ENCODE measurements at places on chromosomes 7 and 10.
A peak's percentile ranks its signal among the peaks of the same experiment; 100 is the strongest.

- DNase-seq, result no peak
Observed at GRCh38 chr10:121452581-121452980, 145.7 kb downstream of the FGFR2 start.

- no peak for DNase-seq
Observed at GRCh38 chr7:65295409-65295808, 78.2 kb upstream of the ZNF92 start.

- no peak for DNase-seq
Observed at GRCh38 chr7:37348982-37349381, 99.7 kb downstream of the ELMO1 start.

DNA sequence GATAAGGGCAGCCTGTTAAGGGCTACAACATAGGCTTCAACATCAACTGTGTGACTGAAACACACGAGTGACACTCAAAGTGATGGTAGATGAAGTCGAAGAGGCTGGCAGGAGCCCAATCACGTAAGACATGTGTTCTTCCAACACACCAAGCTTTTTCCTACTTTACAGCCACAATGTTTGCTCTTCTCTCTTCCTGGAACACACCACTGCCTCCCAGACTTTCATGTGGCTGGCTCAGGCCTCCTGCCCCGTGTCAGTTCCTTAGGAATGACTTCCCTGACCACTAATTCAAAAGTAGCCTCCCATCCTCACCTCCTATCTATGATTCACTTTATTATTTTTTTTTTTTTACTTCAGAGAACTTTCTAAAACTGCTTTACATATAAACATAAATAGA, 209.2 kb downstream of the GPAM start:
- DNase-seq, result no peak

DNA sequence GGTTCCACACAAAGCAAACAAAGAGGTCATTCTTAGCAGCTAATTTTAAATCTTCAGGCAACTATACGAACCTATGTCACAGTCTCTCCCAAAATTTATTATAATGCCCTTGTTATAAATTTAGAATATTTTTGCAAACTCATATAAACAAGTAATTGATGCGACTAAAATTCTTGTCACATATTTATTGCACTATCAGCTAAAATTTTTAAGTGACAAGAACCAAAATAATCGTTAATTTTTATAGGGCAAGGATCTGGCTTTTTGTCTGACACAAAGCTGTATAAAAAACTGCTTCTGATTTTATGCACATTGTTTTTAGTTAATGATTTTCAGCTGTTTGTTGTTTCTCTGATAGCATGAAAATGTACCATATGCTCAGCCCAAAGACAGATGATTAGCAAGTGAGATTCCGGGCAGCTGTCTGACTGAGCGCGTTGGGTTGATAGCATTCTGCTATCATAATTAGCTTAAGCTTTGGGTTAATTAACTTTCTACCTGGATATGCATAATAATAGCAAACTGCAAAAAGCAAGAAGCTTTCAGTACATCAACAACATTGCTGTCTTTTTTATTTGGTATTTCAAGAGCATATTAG, 136.0 kb downstream of the MGMT start:
- no peak for DNase-seq

GRCh38 chr7:150942001-150942590, 36.0 kb downstream of the KCNH2 start:
- DNase-seq, result peak; percentile 75

DNA sequence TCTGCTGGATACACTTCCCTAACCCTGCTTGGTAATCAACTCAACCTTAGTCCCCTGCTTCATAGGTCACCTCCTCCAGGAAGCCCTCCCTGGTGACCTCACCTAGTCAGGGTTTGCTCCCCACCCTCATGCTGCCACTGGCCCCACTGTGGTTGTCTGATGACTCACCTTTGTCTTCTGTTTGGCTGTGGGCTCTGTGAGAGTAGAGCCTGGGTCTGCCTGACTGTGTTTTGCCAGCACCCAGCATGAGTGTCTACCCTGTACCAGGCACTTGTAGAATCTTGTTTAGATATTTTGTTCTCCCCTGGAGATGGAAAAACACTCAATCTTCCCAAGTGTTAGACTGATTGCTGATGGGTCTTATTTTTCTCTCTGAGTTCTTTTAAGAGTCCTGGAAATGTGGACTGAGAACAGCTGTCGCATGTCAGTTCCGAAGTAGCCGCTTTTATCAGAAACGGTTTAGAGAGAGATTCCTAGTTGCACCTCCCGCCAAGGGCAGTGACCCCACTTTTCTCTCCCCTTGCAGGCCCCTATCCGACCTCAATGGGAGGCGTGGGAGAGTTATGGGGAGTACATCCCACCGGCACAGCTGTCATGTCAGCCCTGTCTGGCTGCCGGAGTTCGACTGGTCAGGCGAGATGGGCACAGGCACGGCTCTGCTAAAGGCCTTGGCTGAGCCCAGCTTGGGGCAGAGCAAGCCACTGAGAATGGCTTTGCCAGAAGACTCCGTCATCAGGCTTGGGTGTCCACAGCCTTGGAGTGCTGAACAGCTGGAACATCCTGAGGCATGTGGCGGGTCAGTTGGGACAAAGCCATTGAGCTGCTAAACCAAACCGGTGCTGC, 134.3 kb downstream of the GRK5 start:
- peak; percentile 81 for DNase-seq

- DNase-seq, result peak; percentile 65
Observed at GRCh38 chr7:151245360-151246101, 3.0 kb downstream of the SMARCD3 start.

DNA sequence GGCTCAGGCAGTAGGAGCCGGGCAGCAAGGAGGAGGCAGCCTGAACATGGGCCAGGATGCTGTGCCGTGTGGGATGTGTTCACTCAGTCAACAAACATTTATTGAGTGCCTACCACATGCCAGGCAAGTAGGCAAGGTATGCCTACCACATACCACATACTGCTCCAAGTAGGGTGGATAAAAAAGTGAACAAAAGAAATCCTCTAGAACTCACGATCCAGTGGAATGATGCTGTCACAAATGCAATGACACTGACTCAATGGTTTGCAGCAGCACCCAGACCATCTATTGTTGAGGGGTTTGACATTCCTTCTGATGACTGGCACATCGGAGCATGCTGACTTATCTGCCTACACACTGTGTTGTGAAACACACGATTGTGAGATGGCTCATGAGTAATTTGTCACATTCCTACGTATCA, 413.5 kb downstream of the NRG3 start:
- DNase-seq, result no peak

Measured in activated CD8-positive, alpha-beta memory T cell treated with anti-CD3 and anti-CD28 coated beads, Interleukin-2, amount 10 ng/mL, durations not matched to agents 7 days and 5 days (primary cell).